Cardiac septum (tissue), 1 donor: ENCODE measurements at places on chromosomes 16 and 17. TPM values are rescaled to one million over a fixed set of nuclear protein-coding genes. Genes with fewer than 3 reads are reported as not detected.

TOX3 gene
- total RNA-seq = not detected

MMP28 gene
- total RNA-seq = 1.2 TPM

EFNB3 gene
- total RNA-seq = 0.78 TPM

ZNF594 gene
- total RNA-seq = 5.8 TPM

PRAC2 gene
- total RNA-seq = not detected

RNPS1 gene
- total RNA-seq = 106 TPM

SMTNL2 gene
- 8.1 TPM for total RNA-seq

ABCA6 gene
- total RNA-seq = 14.6 TPM

CTF1 gene
- total RNA-seq = 17.7 TPM

ARHGAP44 gene
- total RNA-seq = 8.3 TPM

KIF2B gene
- not detected for total RNA-seq

KRT23 gene
- 0.13 TPM for total RNA-seq

IRX3 gene
- total RNA-seq = 70.2 TPM

RILP gene
- total RNA-seq = 49.8 TPM

DNAJA3 gene
- 50.7 TPM for total RNA-seq

NETO2 gene
- 1.4 TPM for total RNA-seq

MYH1 gene
- 0.16 TPM for total RNA-seq

BAIAP2 gene
- total RNA-seq = 9.8 TPM

TLCD2 gene
- 2.6 TPM for total RNA-seq

TBX21 gene
- total RNA-seq = 0.30 TPM
